Activated naive CD4-positive, alpha-beta T cell treated with anti-CD3 and anti-CD28 coated beads for 36 hours (primary cell): ENCODE measurements at places on chromosomes 2 and 18. TPM values are rescaled to one million over a fixed set of nuclear protein-coding genes. Genes with fewer than 3 reads are reported as not detected.
A peak's percentile ranks its signal among the peaks of the same experiment; 100 is the strongest.

The LPIN1 gene
- 96.4 TPM for total RNA-seq

The TTC39C gene
- 39.9 TPM for total RNA-seq

The LRP1B gene
- total RNA-seq = not detected

The SLC11A1 gene
- not detected for total RNA-seq

- DNase-seq = no peak
Measured at GRCh38 chr2:237529452-237530402, 36.6 kb upstream of the PRLH start.

- peak; percentile 63 for DNase-seq
Measured at GRCh38 chr2:38723173-38723572, 28.0 kb downstream of the SRSF7 start.

DNA sequence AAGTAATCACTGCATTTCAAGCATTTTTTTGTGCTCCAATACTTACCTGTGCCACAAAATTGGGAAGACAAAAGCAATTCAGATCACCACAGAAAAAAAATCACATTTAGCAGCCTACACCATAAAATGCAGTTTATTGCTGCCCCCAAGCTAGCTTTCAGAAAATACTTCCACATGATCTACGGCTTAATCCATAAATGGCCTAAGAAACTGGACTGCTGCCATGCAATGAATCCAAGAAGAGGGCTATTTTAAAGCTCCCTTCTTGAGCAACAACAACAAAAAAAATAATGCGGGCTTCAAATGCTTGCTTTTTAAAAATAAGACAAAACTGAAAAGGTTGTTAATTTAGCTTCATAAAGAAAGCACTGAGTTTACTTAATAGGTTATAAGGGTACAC lies 272.3 kb downstream of the RAD51AP2 start:
- no peak for DNase-seq
